ENCODE measurements at places on chromosomes 4 and X.
A peak's percentile ranks its signal among the peaks of the same experiment; 100 is the strongest.

GRCh38 chrX:71623714-71624113 is 5.4 kb upstream of the CXCR3 start:
- no peak for DNase-seq

GRCh38 chr4:85642356-85643100 is 167.6 kb downstream of the ARHGAP24 start:
- no peak for DNase-seq

DNA sequence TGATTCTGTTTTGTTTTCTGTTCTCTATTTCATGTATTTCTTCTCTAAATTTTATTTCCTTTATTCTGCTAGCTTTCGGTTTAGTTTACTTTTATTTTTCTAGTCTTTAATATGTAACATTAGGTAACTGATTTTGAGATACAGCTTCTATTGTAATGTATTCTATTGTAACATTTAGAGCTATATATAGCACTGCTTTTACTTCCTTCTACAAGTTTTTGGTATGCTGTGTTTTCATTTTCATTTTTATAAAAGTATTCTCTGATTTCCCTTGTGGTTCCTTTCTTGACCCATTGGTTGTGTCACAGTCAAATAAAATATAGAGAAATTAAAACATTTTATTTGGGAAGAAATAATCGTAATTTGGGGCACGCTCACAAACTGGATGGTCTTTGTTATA is 13.9 kb upstream of the CT47A1 start:
- no peak for DNase-seq

DNA sequence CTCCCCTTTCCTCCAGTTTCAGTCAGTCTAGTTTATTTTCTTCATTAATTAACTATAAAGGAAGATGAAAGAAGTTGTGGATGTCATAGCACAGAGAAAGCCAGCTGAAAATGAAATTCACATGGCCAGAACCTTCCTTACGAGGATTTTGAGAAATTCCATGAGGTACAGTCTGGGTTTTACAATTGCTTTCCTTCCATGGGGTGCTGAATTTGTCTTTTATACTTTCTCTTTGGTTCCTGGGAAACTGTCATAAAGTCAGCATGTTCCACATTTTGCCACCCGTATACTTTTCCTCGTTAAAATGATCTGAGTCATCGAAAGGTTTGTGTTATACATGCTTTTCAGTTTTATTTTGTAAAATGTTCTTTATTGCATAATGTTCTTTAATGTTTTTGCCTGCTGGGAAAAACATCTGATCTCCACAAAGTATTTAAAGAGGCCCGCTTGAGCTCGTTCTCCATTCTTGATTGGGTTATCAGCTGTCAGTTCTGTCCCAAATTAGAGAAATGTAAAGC is 78.1 kb upstream of the CLDN34 start:
- DNase-seq, result no peak

GRCh38 chrX:14832151-14832550 is 40.7 kb downstream of the FANCB start:
- DNase-seq, result no peak

DNA sequence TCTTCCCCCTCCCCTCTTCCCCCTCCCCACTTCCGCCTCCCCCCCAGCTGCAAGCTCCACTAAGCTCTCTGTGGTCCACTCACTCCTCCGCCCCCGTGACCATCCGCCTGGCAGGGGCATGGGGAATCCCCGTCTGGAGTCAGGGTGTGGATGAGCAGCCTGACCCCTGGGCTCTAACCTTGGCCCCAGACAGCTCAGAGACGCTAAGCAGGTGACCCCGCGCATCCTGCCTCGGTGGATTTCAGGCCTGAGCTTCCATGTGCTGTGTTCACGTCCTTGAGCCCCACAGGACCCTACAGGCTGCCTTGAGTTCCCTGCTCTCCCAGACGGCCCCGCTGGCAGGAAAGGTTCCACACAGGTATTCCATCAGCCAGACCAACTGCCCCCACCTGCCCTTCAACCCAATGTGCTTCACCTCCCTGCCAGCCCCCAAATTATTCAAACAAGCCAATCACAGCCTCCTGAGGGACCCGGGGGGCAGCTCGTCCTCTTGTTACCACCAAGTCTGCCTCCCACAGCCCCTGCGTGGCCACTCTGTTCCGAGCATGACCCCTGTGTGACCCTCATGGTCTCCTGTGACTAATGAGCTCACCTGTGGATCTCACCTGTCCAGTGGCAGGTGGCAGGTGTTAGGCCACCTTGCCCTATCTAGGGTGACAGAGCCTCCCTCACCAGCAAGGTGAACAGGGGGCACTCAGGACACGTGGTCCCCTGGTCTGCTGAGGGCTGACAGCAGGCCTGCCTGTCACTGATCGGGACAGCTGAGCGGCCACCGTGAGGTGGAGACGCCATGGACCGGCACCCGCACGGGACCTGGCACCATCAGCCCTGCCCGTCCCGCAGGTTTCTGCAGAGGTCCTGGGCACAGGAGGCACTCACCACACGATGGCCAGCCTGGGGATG is 73.2 kb upstream of the MXD4 start:
- DNase-seq, result peak; percentile 36

GRCh38 chr4:151857368-151857767 is 96.6 kb upstream of the GATB start:
- no peak for DNase-seq

DNA sequence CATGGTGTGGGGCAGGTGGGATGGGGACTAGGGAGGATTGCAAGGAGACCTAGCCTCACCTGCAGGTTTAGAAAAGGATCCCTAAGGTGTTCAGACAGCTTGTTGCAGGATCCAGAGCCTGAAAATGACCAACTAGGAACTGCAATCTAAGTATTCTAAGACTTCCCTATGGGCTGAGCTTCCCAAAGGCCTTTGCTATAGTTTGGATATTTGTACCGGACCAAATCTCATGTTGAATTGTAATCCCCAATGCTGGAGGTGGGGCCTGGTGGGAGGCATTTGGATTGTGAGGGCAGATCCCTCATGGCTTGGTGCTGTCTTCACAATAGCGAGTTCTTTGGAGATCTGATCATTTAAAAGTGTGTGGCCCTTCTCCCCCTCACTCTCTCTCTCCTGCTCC is 52.1 kb downstream of the GPC3 start:
- no peak for DNase-seq

DNA sequence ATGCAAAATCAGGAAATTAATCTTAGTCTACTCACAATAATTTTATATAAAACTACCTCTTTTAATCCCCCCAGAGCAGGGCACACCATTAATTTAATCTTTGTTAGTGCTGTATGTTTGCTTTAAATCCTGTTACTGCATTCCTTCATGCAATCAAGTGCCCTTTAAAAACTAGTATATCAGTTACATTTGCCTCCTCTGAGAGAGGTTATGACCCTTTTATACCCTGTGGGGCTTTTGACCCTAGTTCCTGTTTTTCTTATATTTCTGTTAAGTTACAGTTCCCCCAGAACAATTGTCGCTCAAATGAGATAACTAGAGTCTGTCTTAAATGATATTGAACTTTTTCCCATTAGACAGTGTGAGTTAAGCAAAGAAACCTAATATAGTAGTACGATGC is 46.2 kb downstream of the GPC4 start:
- DNase-seq, result no peak

DNA sequence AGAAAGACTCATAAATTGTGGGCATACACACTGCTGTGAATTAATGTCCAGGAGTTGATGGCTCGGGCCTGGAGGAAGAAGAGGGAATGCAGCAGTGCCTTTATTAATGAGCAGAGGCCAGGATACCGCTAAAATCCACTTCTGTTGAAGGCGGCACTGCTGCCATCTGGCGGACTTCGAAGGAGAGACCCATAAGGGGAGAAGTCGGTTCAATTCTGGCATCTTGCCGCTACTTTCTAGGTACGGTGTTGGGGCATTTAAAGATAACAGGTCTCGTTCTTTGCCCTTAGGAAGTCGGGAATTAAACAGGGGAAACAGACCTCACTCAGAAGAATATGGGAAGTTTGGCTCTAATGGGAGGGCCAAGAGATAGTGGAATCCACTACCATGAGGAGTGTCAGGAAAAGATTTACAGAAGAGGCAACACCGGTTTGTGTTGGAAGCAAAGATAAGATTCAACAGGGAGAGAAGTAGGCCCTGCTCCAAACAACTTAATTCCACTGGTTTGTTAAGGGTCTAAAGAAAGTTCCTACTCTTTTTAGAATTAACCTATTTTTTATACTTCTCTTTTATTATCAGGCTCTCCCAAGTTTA is 133.6 kb upstream of the GIMD1 start:
- peak; percentile 88 for DNase-seq

- DNase-seq, result peak; percentile 80
Observed at GRCh38 chrX:63275127-63275526, 76.0 kb downstream of the SPIN4 start.

DNA sequence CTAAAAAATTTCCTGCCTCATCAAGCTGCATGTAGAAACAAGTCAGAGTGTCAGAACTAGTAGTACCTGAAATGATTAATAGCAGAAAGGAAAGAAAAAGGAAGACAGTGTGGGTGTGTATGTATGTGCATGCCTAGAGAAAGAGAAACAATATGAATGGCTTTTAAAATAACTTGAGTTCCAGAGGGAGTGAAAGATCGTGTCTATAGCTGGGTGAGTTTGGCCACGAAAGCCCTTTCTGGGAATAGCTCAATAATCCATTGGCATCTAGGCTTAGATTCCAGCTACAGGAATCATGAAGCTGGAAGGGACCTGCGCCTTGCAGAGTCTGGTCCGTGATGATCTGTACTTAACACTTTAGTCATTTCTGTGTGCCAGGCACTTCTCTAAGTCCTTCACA is 195.6 kb downstream of the RAPGEF2 start:
- DNase-seq, result no peak

DNA sequence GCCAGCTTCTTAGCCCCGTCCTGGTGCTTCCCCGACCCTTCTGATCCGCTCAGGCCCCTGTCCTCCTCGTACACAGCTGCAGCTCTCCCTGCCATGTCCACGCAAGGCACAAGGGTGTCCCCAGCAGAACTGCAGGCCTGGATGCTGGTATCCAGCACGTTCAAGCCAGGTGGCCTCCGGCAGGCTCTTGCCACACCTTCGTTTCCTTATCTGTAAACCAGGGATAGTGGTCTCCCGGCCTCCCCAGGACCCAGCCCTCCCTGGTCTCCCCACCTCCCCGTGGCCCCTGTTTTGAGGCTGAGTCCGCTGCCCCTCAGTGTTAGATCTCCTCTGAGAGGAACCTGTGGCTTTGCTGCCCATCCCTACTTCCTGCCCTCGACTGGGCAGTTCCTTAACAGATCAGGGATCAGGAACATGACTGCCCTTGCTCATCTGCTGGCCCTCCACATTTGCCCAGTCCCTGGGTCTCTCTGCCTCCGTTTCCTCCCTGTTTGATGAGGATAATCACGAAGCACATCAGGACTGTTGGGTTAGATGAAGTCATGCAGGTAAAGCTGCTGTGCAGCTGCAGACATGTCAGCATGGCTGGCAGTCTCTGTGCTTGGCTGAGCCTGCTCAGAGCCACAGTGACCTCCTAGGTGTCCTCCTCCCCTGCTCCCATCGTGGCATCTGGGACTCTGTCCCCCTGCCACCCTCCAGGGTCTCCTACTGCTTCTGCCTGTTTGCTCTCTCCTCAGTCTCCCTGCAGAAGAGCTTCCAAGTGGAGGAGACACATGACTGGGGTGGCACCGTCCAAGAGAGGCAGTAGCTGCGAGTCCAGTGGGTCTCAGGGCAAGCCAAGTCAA is 32.9 kb downstream of the PIGG start:
- DNase-seq, result peak; percentile 14

- DNase-seq, result no peak
Observed at GRCh38 chrX:81205551-81205950, 3.6 kb downstream of the SH3BGRL start.

DNA sequence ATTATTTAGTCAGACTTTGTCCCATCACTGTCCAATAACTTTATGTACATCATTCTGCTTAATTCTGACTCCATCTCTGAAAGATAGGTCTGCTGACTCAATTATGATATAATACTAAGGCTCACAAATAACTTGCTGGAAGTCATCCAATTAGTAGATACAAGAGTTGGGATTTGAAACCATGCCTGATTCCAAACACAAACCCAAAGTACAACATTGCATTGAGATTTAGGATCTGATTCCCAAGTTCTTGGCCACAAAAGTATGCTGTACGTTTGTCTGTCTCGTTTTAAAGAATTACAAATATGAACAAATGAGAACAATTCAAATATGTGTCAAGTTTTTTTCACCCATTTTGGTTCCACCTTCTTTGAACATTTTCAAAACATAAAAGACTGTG is 108.8 kb downstream of the AMELX start:
- no peak for DNase-seq

DNA sequence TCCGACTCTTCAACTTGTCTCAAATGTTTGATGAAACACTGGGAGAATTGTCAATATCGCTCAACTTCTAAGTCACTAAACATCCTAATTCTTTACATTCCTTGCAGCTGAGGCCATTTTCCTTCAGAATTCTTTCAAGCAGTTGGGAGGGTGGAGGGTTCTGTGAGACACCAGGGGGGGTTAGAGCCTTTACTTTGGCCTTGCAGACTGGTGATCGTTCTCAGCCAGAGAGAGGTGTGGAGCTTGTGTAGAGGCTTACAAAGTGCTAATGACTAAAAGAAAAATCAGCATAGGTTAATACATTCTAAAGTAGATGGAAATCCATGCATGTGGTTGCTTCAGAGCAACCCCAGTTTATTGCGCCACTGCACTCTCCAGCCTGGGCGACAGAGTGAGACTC is 21.3 kb upstream of the SOX3 start:
- peak; percentile 74 for DNase-seq

GRCh38 chr4:21680326-21680898 is 268.2 kb downstream of the KCNIP4 start:
- DNase-seq, result no peak

DNA sequence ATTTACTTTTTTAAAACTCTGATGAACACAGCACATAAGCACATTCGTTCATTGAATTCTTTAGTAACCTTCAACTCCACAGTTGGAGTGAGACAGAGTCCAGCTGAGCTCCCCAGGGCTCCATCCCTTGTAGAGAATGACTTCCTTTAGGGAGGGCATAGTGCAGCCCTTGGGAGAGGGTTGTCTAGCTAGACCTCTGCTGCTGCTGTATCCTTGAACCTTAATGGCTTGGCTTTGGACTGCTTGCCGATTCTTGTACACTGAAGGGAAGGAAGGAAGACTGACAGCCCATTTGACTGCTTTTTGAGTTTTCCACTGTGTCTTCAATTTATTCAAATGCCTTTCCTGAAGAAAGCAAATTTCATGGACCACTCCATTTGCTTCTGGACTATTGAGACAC is 19.4 kb upstream of the FGG start:
- DNase-seq, result no peak

DNA sequence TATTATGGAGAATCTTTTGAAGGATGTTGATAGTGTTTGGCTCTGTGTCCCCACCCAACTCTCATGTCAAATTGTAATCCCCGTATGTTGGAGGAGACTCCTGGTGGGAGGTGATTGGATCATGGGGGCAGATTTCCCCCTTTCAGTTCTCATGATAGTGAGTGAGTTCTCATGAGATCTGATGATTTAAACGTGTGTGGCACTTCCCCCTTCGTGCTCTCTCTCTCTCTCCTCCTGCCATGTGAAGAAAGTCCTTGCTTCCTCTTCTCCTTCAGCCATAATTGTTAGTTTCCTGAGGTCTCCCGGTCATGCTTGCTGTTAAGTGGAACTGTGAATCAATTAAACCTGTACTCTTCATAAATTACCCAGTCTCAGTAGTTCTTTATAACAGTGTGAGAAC is 166.1 kb upstream of the NUDT6 start:
- no peak for DNase-seq
